Purkinje cell (primary cell): ENCODE measurements at places on chromosomes 1 and 21. TPM values are rescaled to one million over a fixed set of nuclear protein-coding genes. Genes with fewer than 3 reads are reported as not detected.

Gene CFAP298
- polyA plus RNA-seq, result 42.0 and 44.6 TPM in 2 replicates

Gene GNG4
- polyA plus RNA-seq, result 42.4 and 56.8 TPM in 2 replicates

Gene GPR37L1
- 25.0 and 33.3 TPM in 2 replicates for polyA plus RNA-seq

Gene CLEC20A
- polyA plus RNA-seq, result 0.79 TPM in 1 of 2 replicates, not detected in the other

Gene HLX
- 0.17 TPM in 1 of 2 replicates, not detected in the other for polyA plus RNA-seq

Gene ARMH1
- 3.7 TPM in 1 of 2 replicates, not detected in the other for polyA plus RNA-seq

Gene GIPC2
- polyA plus RNA-seq, result 4.9 and 16.5 TPM in 2 replicates
